ENCODE measurements at places on chromosomes 2 and 18.

DNA sequence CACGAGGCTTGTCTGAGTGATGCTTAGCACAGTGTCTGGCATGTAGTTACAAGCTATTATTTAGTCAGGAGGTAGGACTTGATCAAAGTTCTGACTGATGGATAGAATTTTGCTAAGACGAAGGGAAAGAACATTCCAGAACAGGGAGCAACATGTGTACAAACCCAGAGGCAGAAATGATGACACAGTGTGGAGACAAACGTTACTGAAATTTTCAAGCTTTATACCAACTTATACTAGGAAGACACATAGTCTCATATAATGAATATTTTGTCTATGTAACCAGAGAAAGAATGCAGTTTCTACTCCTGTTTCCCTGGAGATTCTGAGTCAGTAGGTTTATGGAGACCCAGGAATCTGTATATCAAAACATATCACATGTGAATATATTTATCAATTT is 123.4 kb downstream of the FAM124B start:
- no peak for DNase-seq

GRCh38 chr2:14677039-14677438 is 44.5 kb downstream of the LRATD1 start:
- no peak for DNase-seq

GRCh38 chr2:72806280-72806945 is 19.4 kb downstream of the EXOC6B start:
- no peak for DNase-seq

DNA sequence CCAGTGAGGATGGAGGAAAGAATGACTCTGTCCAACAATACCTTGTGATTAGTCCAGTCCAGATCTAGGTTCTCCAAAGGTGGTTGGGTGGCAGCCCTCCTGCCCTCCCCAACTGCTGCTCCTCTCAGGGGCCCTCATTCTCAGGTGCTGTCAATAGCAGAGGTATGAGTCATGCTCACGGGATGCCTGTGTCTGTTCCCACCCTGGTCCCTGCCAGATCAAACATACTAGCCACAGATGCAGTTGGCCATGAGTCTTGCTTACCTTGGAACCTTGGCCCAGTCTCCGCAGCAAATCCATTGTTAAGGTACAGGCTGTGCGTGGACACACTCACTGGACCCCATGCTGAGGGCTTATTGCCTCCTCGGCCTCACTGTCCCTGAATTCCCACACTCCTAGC is 24.9 kb upstream of the RPIA start:
- DNase-seq, result no peak

- DNase-seq, result no peak
Observed at GRCh38 chr18:9828506-9829396, 57.0 kb upstream of the TXNDC2 start.

GRCh38 chr18:40258311-40258710 is 1696.7 kb upstream of the PIK3C3 start:
- DNase-seq, result no peak

DNA sequence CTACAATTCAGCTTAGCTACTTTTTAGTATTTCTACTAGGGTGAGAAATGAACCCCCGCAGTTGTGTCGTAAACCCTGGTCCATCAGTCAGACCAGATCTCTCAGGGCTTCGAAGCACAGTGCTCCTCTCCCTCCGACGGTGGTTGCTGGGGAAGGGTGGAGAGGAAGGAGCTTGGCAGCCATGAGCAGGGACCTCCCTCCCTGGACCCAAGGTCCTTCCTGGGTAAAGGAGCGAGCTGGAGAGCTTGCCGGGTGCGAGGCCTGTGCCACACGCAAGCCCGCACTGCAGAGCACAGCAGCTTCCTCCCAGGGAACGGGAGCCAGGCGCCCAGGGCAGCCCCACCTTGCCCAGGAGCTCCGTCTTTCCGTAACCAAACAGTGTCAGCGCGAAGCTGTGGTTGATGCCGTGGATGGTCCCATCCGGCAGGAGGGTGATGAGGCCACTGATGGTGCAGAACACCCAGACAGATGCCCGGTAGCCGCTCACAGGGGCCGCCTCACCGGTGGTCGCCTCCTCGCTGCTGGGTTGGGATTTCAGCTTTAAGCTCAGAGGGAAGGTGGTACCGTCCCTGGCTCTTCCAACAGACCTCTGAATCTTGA is 12.5 kb downstream of the PASK start:
- DNase-seq, result no peak

- DNase-seq, result no peak
Observed at GRCh38 chr2:10546975-10547391, 98.9 kb upstream of the ODC1 start.

- no peak for DNase-seq
Observed at GRCh38 chr18:5964996-5965395, 69.7 kb upstream of the TMEM200C start.

GRCh38 chr18:47260120-47260923 is 8.9 kb upstream of the SKOR2 start:
- peak; percentile 1 for DNase-seq

- no peak for DNase-seq
Observed at GRCh38 chr18:49052891-49053644, 102.3 kb upstream of the SMAD7 start.

GRCh38 chr2:67277450-67277849 is 119.7 kb upstream of the ETAA1 start:
- DNase-seq, result no peak
